Immature natural killer cell (primary cell): ENCODE measurements at places on chromosomes 7 and 10.

GRCh38 chr7:94451187-94451586, 56.5 kb downstream of the COL1A2 start:
- no peak for DNase-seq

DNA sequence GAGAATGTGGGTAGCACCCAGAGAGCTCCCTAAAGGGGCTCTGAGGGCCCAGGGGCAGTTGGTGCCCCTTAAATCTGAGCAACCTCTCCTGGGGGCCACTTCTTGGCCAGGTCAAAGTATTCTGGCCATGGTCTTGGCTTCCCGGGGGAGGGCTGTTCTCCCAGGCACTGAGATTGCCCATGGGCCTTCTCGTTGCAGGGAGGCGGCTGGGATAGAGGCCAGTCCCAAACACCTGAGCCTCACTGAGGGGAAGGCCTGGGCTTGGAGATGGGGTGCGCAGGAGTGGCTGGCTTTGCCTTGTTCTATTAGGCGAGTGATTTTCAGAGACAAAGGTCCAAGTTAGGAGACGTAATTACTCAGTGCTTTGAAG, 33.5 kb downstream of the ZNF783 start:
- DNase-seq, result no peak

DNA sequence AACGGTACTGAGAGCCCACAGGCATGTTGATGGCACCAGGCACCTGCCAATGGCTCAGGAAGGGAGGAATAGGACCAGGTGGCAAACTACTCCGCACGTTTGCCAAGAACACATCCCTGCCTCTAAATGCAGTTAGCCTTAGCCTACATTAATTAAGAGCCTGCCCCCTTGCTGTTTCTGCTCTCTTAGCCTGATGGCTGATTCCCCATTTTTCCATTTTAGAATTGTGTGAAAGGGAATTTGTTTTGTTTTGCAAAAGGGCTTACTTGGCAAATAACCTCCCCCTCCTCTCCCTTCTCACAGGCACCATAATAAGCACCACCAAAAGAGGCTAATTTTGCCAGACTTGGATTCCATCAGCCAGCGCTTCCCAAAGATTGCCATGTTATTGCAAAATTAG, 1203.2 kb downstream of the SORCS3 start:
- DNase-seq, result no peak

GRCh38 chr7:30987178-30987577, 23.4 kb downstream of the GHRHR start:
- DNase-seq, result no peak

DNA sequence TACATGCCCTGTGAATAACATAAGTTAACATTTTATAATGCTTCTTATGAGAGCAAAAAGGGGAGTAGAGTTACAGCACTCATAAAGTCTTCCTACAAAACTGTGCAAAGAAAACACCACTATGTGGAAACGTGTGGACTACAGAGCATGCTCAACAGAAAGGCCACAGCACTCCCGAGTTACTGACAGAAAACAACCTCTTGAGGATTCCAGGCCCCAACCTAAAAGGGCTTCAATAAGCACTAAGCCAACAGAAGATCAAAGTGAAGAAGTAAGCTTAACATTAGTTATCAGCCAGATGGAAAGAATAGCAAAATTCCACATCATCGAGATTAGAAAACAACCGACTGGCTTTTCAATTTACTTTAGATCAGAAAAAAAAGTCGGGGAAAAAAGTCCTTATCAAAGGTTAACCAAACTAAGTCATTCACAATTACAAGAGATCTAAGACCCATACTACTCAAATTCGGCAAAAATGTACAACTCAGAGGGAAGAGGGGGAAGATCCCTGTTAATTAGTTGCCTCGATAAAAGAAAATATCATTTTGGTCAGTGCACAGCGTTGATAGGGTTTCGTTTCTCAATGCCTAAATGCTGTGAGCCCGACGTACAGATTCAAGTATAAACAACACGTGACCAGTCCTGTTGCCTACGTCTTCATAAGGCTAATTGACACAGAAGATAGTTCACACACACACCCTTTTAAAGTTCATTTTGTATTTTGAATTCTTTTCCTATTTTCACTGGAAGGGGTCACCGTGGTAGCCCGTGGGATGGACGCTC, 1.4 kb downstream of the KBTBD2 start:
- peak; percentile 71 for DNase-seq

GRCh38 chr10:89755374-89755773, 54.0 kb downstream of the KIF20B start:
- no peak for DNase-seq

GRCh38 chr10:11161096-11161495, 143.4 kb downstream of the CELF2 start:
- DNase-seq, result no peak

- no peak for DNase-seq
Observed at GRCh38 chr10:51918884-51919325, 219.5 kb upstream of the CSTF2T start.

GRCh38 chr7:17620566-17620965, 319.7 kb downstream of the SNX13 start:
- no peak for DNase-seq

GRCh38 chr10:70493660-70494234, 15.2 kb downstream of the PALD1 start:
- peak; percentile 27 for DNase-seq

DNA sequence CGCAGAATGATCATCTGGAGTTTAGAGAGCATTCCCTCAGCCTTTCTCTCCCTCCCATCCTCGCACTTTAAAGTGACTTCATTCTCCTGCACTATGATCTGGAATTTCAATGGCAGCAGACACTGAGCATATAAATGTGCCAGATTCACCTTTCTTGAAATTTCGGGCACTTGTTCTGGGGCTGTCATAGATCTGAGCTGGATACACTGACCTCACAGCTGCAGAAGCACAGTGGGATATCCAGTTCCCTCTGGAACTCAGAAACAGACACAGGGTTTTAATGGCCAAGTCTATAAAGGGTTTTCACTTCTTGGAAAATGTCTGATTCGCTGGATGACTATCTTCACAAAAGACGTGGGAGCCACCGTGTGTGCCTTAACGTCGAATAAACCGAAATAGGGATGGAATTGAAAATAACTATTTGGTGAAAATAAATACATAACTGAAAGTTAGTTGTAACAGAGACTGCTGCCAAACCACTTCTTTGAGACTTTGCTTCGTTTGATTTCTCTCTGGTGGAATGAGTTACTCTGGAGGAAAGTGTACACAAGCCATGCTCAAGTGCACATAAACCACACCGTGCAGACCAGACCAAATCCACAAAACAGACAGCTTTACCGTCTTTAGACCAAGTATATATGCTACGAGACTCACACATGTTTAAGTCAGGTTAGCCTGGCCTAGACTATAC, 126.1 kb downstream of the SVIL start:
- no peak for DNase-seq

- no peak for DNase-seq
Observed at GRCh38 chr10:31467791-31468535, 148.9 kb downstream of the ZEB1 start.

GRCh38 chr10:124926548-124926947, 15.4 kb upstream of the ZRANB1 start:
- DNase-seq, result no peak

GRCh38 chr10:119754936-119755335, 29.1 kb downstream of the INPP5F start:
- no peak for DNase-seq

DNA sequence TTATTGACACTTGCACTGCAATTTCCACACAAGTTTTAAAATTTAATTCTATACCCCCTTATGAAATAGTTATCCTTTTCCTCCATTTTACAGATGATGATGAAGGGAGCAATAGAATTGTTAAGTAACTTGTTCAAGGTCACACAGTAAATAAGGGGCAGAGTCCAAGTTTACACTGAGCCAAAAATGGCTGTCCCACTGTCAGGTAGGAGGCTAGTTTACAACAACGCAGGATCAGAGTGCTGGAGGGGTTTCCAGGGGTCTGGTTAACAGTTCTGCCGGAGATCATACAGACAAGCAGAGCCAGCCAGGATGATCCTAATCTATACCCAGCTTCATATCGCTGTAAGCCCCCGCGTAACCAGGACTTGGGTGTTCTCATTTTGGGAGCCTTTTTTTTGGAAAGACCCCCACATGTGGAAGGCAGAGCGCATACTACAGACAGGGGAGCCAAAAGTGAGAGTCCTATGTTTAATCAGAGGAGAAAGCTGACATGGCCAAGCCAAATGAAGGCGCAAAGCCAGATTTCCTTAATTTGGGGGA, 524 bp upstream of the UNC5B start:
- DNase-seq, result no peak

DNA sequence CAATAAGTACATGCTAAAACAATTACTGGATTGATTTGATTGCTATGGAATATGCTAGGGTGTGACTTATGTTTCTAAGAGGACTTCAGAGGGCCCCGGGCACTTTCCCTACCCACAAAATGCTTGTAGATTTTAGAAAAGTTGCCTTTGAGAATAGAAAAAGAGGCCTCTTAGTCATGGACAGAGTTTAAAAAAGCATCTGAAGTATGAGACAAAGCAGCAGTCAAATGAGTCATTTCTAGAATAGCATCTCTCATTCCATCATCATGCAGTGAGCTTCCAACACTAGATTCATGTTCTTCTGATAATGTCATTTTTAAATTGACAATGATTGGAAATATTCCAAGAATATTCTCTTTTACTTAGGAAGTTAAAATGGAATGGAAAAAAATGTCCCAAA, 675.1 kb upstream of the PCDH15 start:
- no peak for DNase-seq

DNA sequence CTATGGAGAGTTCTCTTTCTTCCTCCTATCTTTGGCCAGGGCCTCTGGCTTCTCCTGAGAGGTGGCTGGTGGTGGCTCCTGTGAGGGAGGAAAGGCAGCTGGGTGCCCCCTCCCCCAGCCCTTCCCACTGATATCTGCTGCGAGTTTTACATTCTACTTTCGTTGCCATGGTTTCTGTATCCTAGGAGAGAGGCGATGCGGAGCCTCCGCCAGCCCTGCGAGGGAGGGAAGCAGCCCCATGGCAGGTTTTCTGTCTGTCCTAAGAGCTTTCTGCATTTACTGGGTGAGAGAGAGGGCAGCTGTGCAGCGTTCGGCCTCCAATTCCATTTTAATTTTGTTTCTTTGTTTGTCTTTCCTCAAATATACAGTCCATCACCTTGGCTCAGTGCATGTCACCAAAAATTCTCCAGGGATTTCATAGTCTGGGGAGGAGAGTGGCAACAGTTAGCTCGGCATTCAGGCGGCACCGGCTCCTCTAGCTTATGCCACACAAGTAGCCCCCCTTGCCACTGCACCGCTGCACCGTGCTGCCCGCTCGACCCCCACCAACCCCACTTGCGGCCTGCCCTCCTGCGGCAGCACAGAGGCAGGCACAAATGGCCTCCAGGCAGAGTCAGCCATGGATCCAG, 20.4 kb downstream of the DNAJB12 start:
- peak; percentile 36 for DNase-seq

DNA sequence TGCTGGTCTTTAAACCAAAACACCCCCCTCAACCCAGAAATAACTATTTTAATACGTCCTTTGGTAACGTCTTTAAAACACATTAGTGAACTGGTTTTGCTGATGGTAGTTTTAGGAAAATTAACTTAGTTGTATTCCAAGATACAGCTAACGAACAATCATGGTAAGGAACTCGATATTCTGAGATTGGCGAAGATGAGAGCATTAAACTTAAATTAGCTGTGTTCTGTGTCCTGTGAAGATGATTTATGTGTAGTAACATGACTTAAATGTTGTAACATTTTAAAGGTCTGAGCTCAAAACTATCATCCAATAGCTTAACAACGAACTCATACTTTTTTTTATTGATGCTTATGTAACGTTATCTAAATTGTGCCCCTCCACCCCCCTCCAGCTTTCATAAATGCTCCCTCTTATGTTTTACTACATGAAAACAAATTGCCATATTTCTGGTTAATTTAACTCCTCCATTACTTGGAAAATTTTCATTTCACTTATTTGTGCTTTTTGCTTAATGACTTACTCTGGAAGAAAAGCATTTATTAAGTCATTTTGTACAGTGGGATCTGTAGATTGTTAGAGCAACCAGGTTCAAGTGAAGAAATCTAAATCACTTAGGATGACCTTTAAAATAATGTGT, 1.7 kb downstream of the SDK1 start:
- no peak for DNase-seq

DNA sequence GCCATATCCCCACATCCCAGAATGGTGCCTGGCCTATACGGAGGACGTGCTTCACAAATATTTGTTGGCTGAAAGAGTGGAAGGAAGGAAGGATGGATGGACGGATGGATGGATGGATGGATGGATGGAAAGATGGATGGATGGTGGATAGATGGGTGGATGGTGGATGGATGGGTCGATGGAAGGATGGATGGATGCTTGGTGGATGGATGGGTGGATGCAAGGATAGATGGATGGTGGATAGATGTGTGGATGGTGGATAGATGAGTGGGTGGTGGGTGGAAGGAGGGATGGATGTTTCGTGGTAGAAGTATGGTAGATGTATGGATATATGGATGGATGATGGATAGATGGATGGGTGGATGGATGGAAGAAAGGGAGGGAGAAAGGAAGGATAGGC, 10.8 kb downstream of the CHAT start:
- no peak for DNase-seq

DNA sequence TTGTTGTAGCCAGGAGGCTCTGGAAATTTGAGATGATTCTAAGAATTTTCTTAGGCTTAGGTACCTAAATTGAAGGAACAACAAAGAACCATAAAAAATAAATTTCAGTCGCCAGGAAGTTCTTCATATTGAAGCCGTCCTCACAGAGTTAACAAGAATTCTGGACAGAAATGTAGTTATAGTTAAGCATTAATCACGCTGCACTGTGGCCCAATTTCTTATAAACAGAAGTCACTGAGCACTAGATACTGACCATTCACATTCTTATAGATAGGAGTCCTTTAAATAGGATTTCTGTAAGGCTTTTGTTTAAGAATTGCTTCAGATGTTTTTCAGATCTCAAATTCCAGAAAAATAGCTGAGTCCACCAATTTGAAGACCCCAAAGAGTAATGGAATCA, 256.2 kb upstream of the PITRM1 start:
- no peak for DNase-seq

GRCh38 chr7:5614600-5614999, 166.9 kb downstream of the RNF216 start:
- no peak for DNase-seq

GRCh38 chr7:100914208-100914878, 18.7 kb upstream of the ACHE start:
- DNase-seq, result no peak

GRCh38 chr10:93315246-93315645, 166.9 kb downstream of the MYOF start:
- no peak for DNase-seq

GRCh38 chr10:90424730-90425129, 433.1 kb downstream of the HTR7 start:
- DNase-seq, result no peak
